ENCODE measurements at places on chromosomes 16 and 17.

DNA sequence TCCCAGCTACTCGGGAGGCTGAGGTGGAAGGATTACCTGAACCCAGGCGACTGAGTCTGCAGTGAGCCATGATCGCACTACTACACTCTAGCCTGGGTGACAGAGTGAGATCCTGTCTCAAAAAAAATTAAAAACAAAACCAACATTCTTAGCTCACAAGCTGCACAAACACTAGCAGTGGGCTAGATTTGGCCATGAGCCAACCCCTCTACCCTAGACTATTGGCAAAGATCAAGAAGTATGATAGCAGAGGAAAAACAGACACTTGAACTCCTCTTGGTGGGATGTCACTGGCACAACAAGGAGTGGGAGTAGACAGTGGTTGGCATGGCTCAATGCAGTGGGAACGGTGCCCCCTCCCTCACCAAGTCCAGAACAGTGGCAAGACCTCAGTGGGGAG is 19.6 kb upstream of the RIPOR1 start:
- no peak for DNase-seq

DNA sequence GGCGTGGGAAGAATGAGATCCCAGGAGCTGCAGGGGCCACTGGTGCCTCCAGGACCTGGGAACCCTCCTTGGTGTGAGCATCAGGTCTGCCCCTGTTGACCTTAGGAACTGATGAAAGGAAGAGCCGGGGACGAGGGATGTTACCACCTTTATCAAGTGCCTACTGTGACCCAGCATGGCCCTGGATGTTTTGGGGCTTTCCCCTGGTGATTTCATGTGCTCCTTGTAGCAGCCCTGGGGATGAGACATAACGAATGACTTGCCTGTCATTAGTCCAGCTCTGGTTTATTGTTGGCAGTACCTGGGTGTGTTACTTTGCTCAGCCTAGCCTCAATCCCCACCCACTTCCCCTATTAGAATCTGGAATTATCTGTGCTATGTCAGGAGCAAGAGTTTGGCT is 39.9 kb downstream of the WSCD1 start:
- no peak for DNase-seq

- peak; percentile 64 for DNase-seq
These were observed 539 bp upstream of the VAMP2 start for GRCh38 chr17:8162997-8163977.

DNA sequence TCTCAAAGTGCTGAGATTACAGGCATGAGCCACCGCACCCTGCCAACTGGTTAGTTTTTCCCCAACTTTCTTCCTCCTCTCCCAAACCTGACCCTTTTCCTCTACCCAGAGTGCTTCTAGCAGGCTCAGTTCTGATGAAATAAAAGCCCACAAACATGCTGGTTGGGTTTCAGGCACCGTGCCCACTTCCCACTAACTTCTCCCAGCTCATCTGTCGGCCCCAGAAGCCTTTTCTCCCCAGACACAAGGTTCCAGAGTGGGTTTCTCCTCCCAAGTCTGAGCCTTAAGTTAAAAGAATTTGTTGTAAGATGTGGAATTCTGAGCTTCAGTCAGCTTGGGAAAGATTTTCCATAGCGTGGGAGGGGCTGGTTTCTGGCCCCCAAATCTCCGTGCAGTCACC is 11.5 kb upstream of the SCN4A start:
- peak; percentile 66 for DNase-seq

- peak; percentile 98 for DNase-seq
These were observed 59.1 kb downstream of the OR1D5 start for GRCh38 chr17:3004150-3004801.

DNA sequence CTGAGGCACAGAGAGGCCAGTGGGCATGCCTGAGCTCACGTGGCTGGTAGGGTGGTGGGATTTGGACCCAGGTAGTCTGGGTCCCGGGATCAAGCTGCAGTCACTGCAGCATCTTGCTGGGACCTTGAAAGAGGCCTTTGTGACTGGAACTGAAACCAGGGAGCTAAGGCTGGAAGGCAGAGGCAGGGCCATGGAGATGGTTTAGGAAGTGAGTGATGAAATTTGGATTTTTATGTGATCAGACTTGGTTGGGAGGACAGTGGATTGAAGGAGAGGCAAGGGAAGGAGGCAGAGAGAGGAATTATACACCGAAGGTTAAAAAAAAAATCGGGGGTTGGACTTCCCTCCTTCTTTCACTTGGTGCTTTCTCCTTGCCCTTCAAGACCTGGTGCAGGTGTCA is 255.4 kb upstream of the CACNG5 start:
- no peak for DNase-seq

GRCh38 chr17:19928299-19928698 is 49.3 kb downstream of the AKAP10 start:
- no peak for DNase-seq

- DNase-seq, result no peak
These were observed 20.4 kb downstream of the ADGRG5 start for GRCh38 chr16:57562669-57563486.

DNA sequence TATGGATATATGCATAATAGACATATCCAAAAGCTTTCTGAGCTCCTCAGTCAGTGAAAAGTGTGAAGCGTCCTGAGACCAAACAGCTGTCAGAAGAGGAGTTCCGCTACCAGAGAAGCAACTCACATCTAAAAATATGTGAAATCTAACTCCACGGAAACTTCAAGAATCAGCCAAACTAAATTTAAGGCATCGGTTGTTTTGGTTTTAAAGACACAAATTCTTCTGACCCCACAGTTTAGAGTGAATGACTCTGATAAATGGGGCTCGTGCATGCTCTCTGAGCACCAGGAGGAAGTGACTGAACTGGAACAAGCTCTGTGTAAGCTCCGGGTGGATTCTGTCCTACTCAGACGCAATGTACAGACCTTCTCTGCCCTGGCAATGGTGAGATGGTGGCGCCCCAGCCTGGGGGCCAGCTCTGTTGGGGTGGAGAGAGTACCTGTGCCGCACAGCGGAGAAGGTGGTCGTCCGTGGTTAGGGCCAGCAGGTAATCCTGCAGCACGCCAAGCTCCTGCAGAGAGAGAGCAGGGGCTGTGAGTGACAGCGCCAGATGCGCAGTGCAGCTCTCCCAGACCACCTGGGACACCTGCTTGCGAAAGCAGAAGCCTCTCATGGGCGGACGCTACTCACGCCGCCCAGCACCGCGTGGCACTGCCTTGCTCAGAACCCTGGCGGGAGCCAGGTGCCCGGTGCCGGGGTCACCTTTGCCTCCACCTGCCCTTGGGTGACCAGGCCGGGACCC is 44.4 kb upstream of the ATP2A3 start:
- DNase-seq, result no peak

- no peak for DNase-seq
These were observed 14.5 kb downstream of the GPR179 start for GRCh38 chr17:38329284-38329683.

GRCh38 chr17:63589646-63590045 is 11.0 kb upstream of the TACO1 start:
- DNase-seq, result no peak

- DNase-seq, result no peak
These were observed 27.7 kb upstream of the WSB1 start for GRCh38 chr17:27266228-27266627.

DNA sequence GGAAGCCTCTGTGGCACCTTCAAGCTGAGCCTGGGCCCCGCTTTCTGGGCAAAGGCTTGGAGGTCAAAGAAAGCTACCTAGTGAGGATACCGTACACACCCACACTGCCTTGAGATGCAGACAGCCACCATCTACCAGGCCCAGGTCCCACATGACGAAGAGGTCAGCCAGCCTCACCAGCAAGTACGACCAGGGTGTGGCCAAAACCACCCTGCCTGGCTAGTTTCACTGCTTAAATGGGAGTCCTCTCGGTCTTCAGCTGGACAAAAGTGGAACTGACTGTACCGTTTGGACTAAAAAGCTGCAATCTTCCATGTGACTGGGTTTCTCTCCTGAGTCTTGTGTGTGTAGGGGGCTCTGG is 21.6 kb downstream of the VASN start:
- no peak for DNase-seq

GRCh38 chr17:58200024-58200633 is 7.6 kb downstream of the EPX start:
- DNase-seq, result no peak

DNA sequence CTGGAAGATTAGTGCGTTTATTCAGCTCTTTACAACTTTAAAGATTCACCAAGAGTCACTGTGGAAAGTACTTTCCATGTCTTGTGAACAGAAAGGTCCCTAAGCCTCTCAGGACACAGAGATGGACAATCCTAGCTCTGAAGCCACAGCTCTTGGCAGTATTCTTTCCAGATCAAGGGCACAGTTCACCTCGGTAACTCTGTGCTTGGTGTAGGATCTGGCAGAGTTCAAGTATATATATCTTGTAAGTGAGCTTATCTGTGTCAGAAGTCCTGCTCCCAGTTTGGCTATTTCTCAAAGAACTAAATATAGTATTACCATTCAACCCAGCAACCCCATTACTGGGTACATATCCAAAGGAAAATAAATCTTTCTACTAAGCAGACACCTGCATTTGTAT is 183.7 kb downstream of the CBLN1 start:
- DNase-seq, result no peak

DNA sequence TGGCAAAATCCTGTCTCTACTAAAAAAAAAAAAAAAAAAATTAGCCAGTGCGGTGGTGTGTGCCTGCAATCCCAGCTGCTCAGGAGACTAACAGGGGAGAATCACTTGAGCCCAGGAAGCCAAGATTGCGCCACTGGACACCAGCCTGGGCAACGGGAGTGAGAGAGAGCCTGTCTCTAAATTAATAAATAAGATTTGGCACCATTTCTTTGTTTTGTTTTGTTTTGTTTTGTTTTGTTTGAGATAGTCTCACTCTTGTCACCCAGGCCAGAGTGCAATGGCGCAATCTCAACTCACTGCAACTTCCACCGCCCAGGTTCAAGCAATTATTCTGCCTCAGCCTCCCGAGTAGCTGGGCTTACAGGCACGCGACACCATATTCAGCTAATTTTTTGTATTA is 9.4 kb upstream of the GAST start:
- DNase-seq, result no peak

GRCh38 chr16:27515874-27516353 is 33.8 kb downstream of the GTF3C1 start:
- no peak for DNase-seq

DNA sequence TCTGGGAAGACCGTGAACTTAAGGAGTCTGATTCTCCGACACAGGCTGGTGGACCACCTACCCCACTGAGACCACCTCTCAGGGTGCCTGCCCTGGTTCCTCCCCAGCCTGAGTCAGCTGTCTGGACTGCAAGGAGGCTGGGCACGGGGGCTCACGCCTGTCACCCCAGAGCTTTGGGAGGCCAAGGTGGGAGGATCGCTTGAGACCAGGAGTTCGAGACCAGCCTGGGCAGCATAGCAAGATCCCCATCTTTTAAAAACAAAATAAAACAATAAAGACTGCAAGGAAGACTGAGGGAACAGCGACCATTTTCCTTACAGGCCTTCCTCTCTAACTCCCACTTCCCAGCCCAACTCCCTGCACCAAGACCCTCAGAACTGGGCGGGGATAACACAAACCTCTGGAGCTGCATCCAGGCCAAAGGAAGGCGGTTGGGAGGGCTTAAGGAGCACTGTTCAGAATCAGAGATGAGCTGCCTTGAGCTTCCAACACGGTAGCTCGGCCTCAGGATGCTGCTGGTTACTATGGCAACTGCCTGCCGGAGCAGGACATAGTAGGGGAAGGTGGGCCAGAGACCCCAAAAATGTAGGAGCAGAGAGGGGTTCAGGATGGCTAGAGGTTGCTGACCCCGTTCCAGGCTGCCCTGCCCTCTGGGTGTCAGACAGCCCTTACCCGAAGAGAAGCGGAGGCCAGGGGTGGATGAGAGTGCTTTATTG is 4.4 kb downstream of the APOBR start:
- DNase-seq, result no peak

DNA sequence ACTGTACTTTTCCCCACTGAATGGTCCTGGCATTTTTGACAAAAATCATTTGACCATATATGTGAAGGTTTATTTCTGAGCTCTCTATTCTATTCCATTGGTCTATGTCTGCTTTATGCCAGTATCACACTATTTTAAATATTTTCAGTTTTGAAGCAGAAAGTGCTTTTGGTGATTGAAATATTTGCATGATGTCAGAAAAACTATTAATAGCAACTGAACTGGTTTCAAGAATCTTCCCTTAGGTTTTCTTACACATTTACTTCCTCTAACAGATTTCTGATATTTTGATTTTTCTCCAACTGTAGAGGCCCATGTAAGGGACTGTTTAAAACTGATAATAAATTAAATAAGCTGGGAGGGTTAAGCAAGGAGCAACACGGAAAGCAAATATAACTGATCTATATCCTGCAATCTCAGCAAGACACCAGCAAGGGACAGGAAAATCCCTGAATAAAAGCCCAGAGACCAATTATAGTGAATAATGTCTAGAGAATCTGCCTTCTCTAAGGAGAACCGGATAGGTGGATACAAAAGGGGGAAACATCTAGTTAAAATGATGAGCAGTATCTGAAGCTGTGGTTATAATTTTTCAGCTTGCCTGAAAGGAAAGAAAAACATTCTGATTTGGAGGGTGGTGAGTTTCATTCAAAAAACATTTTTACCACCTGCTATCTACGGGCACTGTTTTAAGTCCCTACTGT is 80.9 kb upstream of the STAC2 start:
- no peak for DNase-seq

GRCh38 chr16:1998360-1998835 is 8.6 kb downstream of the SYNGR3 start:
- no peak for DNase-seq

GRCh38 chr17:42544874-42545283 is 7.8 kb upstream of the HSD17B1 start:
- DNase-seq, result no peak

- DNase-seq, result no peak
These were observed 47.3 kb upstream of the NDRG4 start for GRCh38 chr16:58452640-58453039.

- DNase-seq, result no peak
These were observed 150.0 kb downstream of the MSI2 start for GRCh38 chr17:57406131-57406980.

- no peak for DNase-seq
These were observed 78.8 kb upstream of the CBX4 start for GRCh38 chr17:79917902-79918484.

DNA sequence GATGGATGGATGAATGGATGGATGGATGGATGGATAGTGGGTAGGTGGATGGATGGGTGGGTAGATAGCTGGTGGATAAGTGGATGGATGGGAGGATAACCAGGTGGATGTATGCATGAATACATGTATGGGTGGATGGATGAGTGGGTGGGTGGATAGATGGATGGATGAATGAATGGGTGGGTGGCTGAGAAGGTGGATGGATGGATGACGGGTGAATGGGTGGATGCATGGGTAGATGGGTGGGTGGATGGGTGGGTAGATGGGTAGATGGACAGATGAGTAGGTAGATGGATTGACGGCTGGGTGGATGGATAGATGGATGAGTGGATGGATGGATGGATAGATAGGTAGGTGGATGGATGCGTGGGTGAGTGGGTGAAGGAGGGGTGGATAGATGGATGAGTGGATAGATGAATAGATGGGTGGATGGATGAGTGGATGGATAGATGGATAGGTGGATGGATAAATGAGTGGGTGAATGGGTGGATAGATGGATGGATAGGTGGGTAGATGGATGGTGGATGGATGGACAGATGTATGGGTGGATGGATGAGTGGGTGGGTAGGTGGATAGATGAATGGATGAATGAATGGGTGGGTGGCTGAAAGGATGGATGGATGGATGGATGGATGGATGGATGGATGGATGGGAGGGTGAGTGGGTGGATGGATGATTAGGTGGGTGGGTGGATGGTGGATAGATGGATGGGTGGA is 50.1 kb upstream of the ZC3H18 start:
- DNase-seq, result no peak

GRCh38 chr16:69448470-69449193 is 24.2 kb downstream of the CYB5B start:
- no peak for DNase-seq

GRCh38 chr17:5516060-5516792 is 29.9 kb downstream of the MIS12 start:
- DNase-seq, result no peak
